NCI-H2081 (cell line): ENCODE measurements at places on chromosomes 2 and 18.

- DNase-seq: no peak
These were observed 173.5 kb downstream of the CDH2 start for GRCh38 chr18:28003451-28003850.

DNA sequence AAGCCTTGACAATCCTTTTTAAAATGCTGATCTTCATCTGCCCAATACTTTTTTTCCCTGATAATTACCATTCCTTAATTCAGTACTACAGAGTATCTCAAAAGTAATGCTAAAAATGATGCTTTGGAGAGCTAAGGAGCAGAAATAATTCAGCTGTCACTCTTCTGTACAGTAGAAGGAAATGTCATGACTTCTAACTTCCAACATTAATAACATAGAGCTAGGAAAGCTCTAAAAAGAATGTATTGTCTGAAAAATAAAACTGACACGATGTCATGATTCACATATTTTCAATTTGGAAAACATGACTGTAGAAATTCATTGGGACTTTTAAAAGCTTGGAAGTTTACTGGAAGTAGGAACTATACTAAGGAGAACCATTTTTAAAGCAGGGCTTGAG lies 212.3 kb downstream of the GULP1 start:
- DNase-seq: no peak

DNA sequence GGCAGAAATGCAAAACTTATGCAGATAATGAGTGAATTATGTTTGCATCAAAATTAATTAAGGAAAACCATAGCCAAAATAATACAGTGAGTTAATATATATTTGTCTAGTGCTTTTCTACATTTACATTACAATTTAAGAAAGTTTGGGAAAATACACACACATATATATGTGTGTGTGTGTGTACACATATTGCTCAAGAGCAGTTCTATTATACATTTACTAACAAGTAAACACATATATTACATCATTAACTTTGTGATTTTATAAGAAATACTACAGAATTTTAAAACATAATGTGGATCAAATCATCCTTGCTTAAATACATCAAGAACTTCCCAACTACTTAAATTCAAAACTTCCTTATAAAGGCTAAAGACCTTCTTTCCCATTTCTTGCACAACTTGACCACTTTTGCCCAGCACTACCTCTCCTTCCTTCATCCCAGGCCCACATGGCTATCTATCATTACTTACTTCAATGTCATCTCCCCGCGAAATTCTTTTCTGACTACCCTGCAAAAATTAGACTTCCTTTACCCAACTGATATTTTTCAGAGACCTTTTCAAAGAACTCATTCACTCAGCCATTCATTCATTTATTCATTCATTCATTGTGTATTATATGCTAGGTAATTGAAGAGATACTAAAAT lies 68.4 kb downstream of the COL5A2 start:
- DNase-seq: no peak

- no peak for DNase-seq
These were observed 76.8 kb downstream of the ABI2 start for GRCh38 chr2:203404996-203405395.

- DNase-seq: no peak
These were observed 157.8 kb downstream of the LDLRAD4 start for GRCh38 chr18:13376298-13376840.

DNA sequence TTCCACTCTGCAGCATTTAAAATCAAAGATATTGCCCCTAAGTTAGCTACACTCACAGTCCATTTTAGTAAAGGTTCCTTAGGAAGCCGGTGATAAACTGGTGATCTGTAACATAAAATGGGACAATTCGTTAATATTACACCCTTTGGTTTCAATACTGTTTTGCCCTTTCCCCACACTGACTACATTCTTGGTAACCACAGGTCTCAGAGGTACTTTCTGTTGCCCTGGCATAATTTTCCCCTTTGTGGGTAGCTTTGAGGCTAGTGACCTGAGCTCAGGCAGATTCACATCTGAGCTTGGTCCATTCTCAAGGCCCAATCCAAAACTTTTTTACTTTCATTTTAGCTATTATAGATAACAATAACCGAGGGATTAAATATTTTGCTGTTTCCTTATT lies 32.9 kb upstream of the CSRNP3 start:
- DNase-seq: no peak

DNA sequence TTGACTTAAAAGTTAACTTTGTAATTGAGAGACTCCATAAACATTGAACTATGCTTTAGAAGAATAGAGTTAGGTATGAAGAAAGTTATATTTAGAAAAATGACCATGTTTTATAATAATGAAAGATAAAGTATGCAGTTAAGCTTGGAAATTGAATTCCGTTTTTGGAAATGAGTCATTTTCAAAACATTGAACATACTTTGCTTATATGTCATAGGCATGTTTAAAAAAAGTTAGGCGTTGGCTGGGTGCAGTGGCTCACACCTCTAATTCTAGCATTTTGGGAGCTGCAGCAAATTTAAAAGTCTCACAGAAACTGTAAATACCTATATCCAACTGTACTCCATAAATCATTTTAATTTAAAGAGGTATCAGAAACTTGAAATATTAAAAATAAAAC lies 607.4 kb downstream of the CBLN2 start:
- no peak for DNase-seq

- no peak for DNase-seq
These were observed 79.7 kb downstream of the RRM2 start for GRCh38 chr2:10202131-10202665.

DNA sequence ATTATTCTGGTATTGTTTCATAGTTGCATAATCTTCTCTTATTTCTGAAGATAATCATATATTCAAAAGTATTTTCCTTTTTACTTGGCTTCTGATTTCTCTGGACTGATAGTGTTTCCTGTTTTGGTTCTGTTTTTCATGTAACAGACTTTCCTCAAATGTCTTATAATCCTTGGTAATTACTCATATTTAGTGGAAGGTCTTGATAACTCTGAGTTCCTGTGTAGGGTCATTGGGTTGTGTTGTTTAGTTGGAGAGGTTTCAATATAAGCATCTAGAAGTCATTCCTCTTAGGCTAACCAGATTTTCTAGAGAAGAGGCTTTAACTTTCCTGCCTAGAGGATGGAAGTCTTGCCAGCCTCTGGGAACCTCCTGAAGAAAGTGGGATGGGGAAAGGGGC lies 23.8 kb downstream of the MFSD6 start:
- no peak for DNase-seq

DNA sequence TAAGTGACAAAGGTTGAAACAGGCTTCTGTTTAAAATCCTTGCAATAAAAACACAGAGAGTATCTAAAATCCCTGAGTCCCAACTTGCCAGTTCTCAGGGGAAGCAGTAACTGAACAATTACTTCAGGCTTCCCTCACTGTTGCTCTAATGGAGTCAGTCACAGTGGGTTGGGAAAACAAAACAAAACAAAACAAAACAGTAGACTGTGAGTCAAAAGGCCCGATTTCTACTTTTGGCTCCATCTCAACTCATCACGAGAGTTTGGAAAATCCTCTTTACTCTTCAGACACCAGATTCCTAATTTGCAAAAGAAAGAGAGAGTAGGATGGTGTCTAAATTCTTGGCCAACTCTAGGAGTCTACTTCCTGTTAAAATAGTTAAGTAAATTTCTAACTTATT lies 1.1 kb downstream of the FSHR start:
- DNase-seq: no peak

DNA sequence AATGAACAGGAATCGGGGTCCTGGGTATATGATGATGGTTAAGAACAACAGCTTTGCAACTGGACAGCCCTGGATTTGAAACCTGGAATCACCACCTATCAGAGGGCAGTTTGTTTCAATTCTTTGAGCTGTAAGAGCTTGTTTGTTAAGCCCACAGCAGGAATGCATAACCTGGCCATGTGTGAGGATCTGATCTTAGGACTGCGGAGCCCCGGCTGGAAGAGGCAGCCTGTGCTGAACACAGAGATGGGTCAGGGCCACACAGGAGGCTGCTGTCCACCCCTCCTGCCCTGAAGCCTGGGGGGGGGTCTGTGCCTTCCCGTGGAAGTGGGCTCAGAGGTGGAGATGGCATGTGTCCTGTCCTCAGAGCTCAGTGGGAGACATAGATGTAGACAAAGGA lies 24.3 kb downstream of the TPO start:
- no peak for DNase-seq

DNA sequence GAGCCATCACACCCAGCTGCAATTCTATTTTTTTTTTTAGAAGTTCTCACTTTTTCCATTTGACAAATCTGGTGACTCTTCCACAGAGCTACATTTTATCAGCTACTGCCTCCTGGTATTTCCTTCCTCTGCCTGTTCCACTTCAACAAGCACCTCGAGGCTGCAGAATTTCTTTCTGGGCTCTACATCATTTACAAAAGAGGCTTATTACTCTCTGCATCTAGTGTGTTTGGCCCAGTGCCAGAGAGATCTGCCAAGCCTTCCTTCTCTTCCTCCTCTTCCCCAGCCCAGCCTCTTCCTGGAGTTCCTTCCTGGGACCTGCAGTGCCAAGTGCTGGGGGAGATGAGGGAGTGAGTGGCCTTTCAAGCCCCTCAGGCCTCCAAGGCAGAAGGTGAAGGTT lies 119.6 kb upstream of the ITGA6 start:
- peak; percentile 25 for DNase-seq

DNA sequence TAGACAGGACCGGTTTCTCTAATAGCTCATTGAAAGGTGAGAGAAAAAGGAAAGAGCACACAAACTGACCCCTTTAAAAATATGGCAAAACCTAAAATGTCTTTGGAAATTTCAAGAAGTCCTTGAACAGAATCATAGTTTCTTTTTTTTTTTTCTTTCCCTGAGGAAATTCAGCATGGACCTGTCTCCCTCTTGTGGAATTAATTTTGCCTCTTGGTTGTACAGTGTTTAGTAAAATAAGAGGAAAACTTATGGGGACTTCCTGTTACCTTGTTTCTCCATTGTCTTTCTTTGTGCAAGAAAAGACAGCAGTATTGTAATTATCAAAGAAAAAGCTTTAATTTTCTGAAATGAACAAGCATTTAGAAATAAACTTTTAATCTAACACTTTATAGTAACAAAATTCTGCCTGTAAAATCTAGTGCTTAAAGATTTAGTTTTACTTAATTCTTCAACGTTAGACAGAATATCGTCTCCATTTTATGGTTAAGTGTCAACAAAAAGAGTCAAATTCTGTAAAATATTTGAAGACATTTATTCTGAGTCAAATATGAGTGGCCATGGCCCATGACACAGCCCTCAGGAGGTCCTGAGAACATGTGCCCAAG lies 176.3 kb upstream of the NABP1 start:
- no peak for DNase-seq

GRCh38 chr2:179539124-179539511 lies 274.5 kb upstream of the SESTD1 start:
- no peak for DNase-seq

GRCh38 chr2:134245340-134245984 lies 8.4 kb upstream of the MGAT5 start:
- peak; percentile 68 for DNase-seq

DNA sequence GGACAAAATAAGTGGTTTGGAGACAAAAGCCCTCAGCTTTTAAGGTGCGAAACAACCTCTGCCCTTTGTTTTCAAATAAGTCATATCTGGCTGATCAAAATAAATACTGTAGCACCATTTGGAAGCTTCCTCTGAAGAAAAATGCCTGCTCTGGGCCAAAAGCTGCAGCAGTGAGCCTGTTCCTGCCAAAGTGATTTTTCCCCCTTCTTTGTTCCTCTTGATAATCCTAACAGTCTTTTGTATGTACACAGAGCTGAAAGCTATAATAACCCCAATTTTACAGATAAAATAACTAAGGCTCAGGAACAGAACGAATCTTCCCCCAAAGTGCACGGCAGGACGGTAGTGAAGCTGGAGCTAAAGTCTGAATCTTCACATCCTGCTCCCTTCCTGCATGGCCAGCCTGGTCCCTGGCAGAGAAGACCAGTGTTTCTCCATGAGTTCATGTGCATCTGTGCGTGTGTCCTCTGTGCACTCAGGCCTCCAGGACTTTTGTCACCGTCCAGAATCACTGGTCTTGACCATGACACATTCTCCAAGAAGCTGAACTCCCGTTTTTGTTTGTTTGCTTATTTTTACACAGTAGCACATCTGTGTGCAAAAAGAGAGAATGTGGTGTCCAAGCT lies 2114.1 kb upstream of the PIK3C3 start:
- peak; percentile 11 for DNase-seq

DNA sequence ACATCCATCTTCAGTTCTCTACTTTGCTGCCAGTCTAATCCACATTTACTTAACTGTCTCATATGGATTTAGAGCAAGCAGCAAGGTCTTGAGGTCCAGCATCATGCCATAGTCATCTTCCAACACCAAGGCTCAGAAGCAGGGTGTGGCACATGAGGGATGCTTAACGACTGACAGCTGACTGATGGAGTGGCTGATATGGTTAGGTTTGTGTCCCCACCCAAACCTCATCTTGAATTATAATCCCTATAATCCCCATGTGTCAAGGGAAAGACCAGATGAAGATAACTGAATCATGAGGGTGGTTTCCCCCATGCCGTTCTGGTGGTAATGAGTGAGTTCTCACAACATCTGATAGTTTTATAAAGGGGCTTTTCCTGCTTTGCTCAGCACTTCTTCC lies 257.3 kb downstream of the NBAS start:
- no peak for DNase-seq

DNA sequence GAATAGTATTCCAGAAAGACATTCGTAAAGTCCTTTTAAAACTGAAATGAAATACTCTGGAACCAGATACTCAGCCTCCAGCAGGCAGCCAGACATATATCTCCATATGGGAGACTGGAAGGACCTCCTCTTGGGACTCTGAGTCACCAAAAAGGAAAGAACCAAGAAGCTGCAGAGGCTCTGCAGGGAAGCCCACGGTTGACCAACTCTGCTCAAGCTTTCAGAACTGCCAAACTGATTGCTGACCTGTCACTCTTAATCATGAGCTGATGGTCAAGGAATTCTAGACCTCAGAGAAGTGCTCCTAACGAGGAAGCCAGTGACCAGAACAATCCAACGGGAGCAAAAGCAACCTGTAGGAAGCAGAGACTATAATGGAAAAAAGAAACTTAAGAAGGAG lies 434.7 kb downstream of the EIPR1 start:
- no peak for DNase-seq

GRCh38 chr18:80046961-80047541 lies 12.8 kb downstream of the RBFA start:
- no peak for DNase-seq

- no peak for DNase-seq
These were observed 104.5 kb upstream of the MCFD2 start for GRCh38 chr2:47019961-47020681.

GRCh38 chr2:168713325-168713724 lies 89.1 kb upstream of the NOSTRIN start:
- DNase-seq: no peak

- no peak for DNase-seq
These were observed 151.2 kb downstream of the PRPF40A start for GRCh38 chr2:152565884-152566727.

GRCh38 chr2:235709969-235710879 lies 216.4 kb downstream of the AGAP1 start:
- no peak for DNase-seq
